Tibial nerve (tissue), 4 donors: ENCODE measurements at places on chromosomes 5 and 9. TPM values are rescaled to one million over a fixed set of nuclear protein-coding genes. Genes with fewer than 3 reads are reported as not detected.

The GABRA6 gene
- total RNA-seq = not detected

The HTR1A gene
- total RNA-seq = not detected

- no peaks in the 10 kb centered on the region for H3K36me3 ChIP-seq
- H3K27ac ChIP-seq = no peak overlapping the region
- peaks cover 5% of the 10 kb centered on the region for H3K4me1 ChIP-seq
- no peak overlapping the region for H3K4me3 ChIP-seq
- DNase-seq = no peak
- H3K27me3 ChIP-seq = no peaks in the 10 kb centered on the region
Measured at GRCh38 chr5:75051217-75051751, 1.1 kb downstream of the GCNT4 start.

DNA sequence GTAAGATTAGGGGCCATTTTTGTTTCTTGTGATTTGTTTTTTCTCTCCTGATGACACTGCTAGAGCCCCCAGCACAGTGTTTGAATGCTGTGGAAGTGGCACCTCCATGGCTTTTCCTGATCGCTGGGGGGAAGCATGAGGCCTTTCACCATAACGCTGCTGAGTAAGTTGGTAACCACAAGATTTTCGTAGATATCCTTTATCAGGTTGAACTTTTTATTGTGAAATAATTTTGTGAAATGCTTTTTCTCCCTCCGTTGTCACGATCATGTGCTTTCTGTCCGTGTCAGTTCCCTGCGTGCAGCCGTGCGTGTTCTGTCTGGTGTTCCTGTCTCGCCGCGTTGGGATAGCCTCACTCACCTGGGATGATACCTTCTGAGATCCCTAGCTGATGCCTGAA is 59.4 kb downstream of the EHMT1 start:
- no peak for DNase-seq
- no peak overlapping the region for H3K27ac ChIP-seq
- no peaks in the 10 kb centered on the region for H3K27me3 ChIP-seq
- peaks cover 8% of the 10 kb centered on the region for H3K4me1 ChIP-seq

DNA sequence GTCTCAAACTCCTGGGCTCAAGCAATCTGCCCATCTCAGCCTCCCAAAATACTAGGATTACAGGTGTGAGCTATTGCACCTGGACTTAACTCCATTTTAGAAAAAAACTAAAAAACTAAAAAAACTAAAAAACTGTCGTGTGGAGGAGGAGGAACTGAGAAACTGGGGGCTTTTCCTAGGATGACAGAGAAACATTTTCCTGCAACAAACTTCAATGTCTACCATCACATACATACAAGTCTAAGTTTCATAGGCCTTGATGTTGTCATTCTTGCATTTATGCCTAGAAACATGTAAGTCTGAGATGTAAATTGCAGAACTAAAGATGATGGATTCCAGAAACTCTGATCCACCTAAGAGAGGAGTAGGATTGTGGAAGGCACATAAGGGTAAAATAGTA is 556.8 kb downstream of the RAB3C start:
- DNase-seq = no peak
- H3K36me3 ChIP-seq = no peaks in the 10 kb centered on the region
- no peaks in the 10 kb centered on the region for H3K27me3 ChIP-seq
- H3K27ac ChIP-seq = no peak overlapping the region
- peaks cover 8% of the 10 kb centered on the region for H3K4me1 ChIP-seq

GRCh38 chr5:95619514-95620029 is 315 bp upstream of the GPR150 start:
- DNase-seq = no peak
- H3K27me3 ChIP-seq = no peaks in the 10 kb centered on the region
- no peak overlapping the region for H3K27ac ChIP-seq

GRCh38 chr5:44875661-44876605 is 67.2 kb downstream of the MRPS30 start:
- H3K36me3 ChIP-seq = no peaks in the 10 kb centered on the region
- no peak for DNase-seq
- H3K4me3 ChIP-seq = no peak overlapping the region

DNA sequence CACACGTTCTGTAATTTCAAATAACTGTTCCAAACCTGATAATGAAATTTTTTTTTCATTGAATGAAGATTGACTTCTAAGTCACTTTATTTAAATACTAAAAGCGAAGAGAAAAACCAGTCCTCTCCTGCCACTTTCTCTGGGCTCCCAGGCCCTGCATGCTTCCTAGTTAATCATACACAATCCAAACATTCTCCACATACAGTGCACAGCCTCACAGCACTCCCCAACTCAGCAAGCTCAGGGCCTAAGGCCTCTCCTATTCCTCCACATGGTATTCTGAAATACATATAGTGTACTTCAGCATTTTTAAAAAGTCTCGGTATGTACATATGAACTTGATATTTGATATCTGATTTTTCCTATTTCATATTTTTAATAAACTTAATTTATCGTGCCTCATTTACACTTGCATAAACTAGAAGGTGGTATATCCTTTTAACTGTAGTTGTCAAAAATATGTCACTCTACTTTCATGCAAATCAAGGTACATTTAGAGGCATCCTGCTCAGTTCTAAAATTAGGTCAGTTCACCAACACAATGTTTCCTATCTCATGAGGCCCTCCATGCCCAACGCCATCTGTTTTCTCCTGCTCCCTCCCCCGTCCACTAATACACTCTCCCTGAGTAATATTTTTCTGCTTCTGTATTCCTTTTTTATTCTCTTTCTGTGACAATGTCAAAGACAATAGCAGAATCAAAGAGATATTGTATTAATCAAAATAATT is 206.7 kb downstream of the ARRDC3 start:
- no peak for DNase-seq
- no peaks in the 10 kb centered on the region for H3K36me3 ChIP-seq
- H3K27me3 ChIP-seq = no peaks in the 10 kb centered on the region
- no peaks in the 10 kb centered on the region for H3K4me1 ChIP-seq
- H3K4me3 ChIP-seq = no peak overlapping the region
- H3K27ac ChIP-seq = no peak overlapping the region
